ENCODE measurements at places on chromosomes 5 and 9. TPM values are rescaled to one million over a fixed set of nuclear protein-coding genes. Genes with fewer than 3 reads are reported as not detected.

ARAP3 gene
- 14.1 TPM for total RNA-seq

TAF11L8 gene
- not detected for total RNA-seq

SPINK1 gene
- total RNA-seq: 0.68 TPM

MYMK gene
- not detected for total RNA-seq

AQP3 gene
- 1.5 TPM for total RNA-seq

CARD9 gene
- total RNA-seq: 0.53 TPM
